Endothelial cell (in vitro differentiated cells): ENCODE measurements at places on chromosomes 11 and 22.

GRCh38 chr11:20078846-20079245, 81.4 kb downstream of the DBX1 start:
- no peak for DNase-seq

- DNase-seq, result peak; percentile 54
Observed at GRCh38 chr11:37946155-37946766, 1348.2 kb upstream of the RAG2 start.

- peak; percentile 42 for DNase-seq
Observed at GRCh38 chr22:36368359-36368983, 19.3 kb downstream of the MYH9 start.

GRCh38 chr22:35620624-35621251, 3.6 kb upstream of the MB start:
- DNase-seq, result no peak

DNA sequence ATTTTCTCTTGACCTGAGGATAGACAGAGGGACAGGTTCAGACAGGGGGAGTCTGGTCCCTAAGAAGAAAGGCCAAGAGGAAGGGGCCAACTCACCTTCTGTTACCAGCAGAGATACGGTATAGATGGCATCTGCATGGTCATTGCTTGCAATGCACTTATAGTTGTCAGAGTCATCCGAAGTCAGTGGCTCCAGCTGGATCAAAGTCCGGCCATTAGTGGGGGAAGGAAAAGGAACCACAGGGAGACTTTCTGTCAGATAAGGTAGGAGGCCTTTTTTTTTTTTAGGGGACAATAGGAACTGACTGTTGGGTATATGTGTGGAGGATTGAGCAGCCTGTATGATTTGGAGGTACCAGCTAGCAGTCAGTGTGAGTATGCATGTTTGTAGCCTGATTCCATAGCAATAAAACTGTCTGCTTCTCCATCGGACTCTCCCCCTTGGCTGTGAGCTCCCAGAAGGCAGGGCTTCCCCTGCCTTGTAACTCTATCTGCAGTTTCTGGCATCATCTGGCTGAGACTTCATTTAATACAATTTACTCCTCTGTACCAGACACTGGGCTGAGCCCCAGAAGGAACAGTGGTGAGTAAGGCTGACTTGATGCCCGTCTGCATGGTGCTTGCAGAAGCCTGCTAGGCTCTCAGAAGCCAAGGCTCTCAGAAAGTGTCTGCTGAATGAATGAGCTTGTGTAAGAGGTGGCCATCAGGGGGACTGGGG, 5.7 kb downstream of the IGSF22 start:
- no peak for DNase-seq

DNA sequence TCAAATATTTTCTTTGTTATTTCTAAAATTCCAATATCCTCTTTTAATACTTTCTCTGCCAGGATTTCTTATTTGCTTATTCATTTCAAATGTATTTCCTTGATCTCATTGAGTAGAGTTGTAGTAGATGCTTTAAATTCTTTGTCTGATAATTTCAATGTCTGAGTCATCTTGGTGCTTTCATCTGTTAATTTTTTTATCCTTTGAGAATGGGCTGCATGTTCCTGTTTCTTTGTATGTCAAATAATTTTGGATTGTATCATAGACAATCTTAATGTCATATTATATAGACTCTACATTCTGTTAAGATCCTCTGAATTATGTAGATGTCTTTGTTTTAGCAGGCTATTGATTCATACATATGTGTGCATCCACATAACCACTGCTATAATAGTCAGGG, 57.5 kb downstream of the MYEOV start:
- DNase-seq, result no peak

DNA sequence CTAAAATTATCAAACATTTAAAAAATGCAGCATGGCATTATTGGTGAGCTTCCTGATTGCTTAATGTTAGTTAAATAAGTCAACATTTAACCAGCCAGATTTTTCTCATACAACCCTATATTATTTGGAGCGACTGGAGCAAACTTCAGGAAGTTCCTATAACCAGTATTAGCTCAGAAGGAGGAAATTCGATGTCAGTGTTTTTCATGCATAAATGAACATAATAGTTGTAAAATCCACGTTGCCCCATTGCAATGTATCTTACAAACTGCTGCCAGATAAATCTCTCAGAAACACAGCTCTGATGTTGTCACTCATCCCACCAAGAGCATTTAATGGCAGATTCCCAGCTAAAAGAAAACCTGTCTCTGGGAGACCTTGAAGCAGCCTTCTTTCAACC, 278.5 kb downstream of the CASP12 start:
- no peak for DNase-seq

GRCh38 chr11:8788616-8789015, 106.0 kb downstream of the RPL27A start:
- DNase-seq, result no peak

- DNase-seq, result peak; percentile 72
Observed at GRCh38 chr11:68212421-68213134, 518 bp downstream of the KMT5B start.

DNA sequence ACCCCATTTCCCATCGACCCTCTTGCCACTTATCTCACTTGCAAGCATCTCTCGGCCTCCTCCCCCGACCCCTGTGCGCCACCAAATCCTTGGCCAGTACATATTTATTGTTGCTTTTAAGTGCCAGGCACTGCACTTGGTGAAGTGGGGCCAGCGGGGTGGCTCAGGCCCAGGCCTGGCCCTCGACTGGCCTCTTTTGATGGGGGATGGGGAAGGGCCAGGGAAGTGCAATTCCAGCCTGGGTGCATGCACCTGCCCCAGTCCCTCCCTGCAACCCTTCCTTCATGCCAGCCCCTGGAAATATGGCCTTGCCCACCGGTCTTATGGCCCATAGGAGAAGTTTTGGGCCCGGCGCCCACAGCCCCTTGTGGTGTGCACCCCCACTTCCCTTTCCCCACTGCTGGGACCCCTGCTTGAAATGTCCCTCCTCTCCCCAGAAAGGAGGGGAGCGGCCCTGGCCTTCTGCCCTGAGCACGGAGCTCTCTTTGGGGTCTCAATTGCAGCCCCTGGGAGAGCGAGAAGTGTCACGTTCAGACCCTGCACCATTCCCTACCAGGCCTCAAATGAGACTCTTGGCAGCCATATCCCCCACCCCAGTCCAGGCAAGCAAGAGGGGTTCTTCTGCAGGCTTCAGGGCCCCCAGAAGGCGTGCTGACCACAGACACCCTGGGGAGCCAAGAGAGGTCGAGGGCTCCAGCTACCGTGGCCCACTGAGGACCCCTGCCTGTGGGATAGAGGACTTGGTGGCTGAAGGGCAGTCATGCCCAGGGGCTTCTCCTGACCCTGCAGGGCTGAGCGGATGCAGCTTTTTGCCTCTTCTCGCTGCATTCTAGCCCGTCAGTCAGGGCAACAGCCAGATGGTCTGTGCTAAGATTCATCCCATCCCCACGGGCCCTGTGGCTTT, 961 bp downstream of the SUSD2 start:
- DNase-seq, result peak; percentile 41

GRCh38 chr11:133619397-133619796, 87.1 kb upstream of the OPCML start:
- no peak for DNase-seq

- DNase-seq, result peak; percentile 69
Observed at GRCh38 chr11:61891331-61892084, at the start of gene FADS3. TSS of gene FADS3 (minus strand) at chr11:61891545. CDS start at chr11:61891381, 164 bp downstream.

- no peak for DNase-seq
Observed at GRCh38 chr11:115819014-115819413, 314.8 kb upstream of the CADM1 start.

DNA sequence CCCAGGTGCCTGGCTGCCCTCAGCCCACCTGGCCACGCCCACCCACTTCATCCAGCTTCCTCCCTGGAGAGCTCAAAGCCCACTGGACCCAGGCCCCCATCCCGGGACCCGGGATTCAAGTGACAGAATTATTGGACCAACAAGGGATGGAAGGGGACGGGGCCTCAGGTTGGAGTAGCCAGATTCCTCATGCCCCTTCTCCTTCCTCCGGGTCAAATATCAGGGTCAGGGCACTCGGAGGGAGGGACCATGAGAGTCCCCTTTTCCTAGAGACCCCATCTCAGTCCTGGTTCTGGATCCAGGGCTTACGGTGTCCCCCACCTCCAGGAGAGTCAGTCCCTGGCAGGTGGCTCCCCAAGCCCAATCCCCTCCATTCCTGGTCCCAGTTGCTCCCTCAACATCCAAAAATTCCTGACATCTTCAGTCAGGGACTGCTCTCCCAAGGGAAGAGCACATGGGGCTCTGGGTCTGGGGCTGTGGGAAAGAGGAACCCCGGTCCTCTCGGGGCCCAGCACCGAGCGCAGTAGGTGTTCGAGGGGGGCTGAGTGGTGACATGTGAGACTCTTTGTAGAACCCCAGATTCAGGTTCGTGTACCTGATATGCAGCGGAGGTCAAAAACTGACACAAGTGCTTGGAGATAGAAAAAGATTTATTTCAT, 37.7 kb downstream of the IGLL5 start:
- no peak for DNase-seq

- no peak for DNase-seq
Observed at GRCh38 chr22:24878969-24879368, 67.5 kb downstream of the LHFPL7 start.

- DNase-seq, result no peak
Observed at GRCh38 chr11:109033627-109034338, 368.9 kb downstream of the DDX10 start.

DNA sequence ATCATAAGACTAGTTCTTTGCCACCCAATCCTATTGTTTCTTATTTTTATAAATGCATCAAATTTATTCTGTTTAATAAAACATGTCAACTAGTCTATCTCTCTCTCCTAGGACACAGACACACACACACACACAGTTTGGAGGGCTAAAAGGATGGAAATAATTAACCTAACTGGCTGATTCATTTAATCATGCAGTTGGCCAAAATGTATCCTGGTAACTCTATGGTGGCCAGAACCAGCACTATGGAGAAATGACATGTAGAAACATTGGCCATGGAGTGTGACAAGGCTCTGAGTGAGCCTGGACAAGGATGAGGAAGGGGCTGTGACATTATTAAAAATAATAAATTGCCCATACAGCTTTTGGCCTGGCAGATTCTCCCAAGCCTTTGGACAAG, 64.1 kb downstream of the CLPB start:
- DNase-seq, result no peak

GRCh38 chr11:133677387-133677786, 145.1 kb upstream of the OPCML start:
- DNase-seq, result no peak

DNA sequence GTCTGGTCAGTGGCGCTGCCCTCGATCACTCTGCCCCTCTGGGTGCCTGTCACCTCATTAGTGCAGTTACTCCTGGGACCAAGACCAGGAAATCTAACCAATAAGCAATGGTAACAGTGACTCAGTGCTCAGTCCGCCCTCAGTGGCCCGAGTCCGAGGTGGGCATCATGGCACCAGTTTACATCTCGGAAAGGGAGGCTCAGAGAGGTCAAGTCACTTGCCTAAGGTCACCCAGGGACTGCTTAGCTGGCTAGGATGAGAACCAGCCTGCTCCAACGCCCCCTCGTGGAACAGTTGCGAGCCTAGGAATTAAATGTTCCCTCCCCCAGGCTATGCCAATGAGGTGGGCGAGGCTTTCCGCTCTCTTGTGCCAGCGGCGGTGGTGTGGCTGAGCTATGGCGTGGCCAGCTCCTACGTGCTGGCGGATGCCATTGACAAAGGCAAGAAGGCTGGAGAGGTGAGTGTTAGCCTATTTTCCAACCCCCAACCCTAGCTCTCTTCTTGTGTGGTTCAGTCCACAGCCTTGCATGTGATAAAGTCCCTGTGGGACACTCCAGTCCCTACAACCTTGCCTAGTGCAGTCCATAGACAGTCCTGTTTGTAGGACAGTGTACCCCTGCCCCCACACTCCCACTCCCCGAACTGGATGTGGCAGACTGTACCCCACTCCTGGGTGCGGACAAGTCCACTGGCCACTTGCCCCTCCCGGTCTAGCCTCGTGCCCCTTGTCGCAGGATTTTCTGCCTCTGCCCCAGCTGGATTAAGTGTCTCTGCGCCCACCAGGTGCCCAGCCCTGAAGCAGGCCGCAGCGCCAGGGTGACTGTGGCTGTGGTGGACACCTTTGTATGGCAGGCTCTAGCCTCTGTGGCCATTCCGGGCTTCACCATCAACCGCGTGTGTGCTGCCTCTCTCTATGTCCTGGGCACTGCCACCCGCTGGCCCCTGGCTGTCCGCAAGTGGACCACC, 1.1 kb downstream of the MTFP1 start:
- DNase-seq, result peak; percentile 81

DNA sequence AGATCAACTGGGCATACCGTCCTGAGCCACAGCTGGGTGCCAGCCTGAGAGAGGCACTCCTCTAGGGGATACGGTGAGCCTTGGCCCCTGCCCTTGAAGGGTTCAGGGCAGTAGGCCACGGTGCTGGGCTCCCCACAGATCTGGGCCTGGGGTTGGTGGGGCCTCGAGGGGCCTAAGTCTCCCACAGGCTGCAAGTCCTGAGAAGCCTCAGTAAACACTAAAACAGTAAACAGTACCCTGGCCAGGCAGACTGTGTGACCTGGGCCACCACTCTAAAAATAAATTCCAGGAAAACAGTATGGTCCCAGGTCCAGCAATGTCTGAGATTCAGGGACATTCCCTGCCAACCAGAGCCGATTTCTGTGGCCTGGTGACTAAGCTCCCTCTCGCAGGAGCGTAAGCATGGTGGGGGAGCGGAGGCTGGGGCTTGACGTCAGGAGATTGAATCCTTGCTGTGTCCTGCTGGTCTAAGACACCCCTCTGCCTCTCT, 2.3 kb upstream of the RHOD start:
- no peak for DNase-seq

- no peak for DNase-seq
Observed at GRCh38 chr11:34464591-34465051, 25.9 kb downstream of the CAT start.

- no peak for DNase-seq
Observed at GRCh38 chr11:125720781-125721180, 25.3 kb upstream of the PATE1 start.

DNA sequence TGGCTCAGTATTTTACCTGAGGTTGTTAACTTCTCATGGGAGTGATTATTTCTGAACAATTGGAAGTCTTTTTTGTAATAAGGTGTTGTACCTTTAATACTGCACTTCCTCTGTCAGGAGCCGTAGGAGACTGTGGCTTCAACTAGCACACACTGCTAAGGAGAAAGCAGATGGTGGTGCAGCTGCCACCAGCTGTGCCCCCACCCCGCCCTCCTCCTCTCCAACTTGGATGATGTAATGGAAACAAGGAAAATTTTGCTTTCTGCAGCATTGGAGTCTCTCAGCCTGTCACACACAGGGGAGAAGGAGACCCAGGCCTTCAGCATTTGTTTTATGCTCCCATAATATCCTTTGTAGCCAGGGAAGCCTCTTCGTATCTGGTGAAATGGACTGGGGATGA, 91.2 kb downstream of the TEAD1 start:
- no peak for DNase-seq

- no peak for DNase-seq
Observed at GRCh38 chr11:72013765-72014711, 15.3 kb downstream of the IL18BP start.

- no peak for DNase-seq
Observed at GRCh38 chr11:68993546-68993945, 12.8 kb upstream of the MRGPRD start.

- DNase-seq, result no peak
Observed at GRCh38 chr22:39967103-39967829, 7.1 kb downstream of the TMA7B start.

- no peak for DNase-seq
Observed at GRCh38 chr11:78391424-78391823, 26.2 kb downstream of the GAB2 start.
